ENCODE measurements at places on chromosomes 16 and 17.

- DNase-seq, result no peak
Measured at GRCh38 chr16:53900667-53901066, 196.7 kb downstream of the FTO start.

DNA sequence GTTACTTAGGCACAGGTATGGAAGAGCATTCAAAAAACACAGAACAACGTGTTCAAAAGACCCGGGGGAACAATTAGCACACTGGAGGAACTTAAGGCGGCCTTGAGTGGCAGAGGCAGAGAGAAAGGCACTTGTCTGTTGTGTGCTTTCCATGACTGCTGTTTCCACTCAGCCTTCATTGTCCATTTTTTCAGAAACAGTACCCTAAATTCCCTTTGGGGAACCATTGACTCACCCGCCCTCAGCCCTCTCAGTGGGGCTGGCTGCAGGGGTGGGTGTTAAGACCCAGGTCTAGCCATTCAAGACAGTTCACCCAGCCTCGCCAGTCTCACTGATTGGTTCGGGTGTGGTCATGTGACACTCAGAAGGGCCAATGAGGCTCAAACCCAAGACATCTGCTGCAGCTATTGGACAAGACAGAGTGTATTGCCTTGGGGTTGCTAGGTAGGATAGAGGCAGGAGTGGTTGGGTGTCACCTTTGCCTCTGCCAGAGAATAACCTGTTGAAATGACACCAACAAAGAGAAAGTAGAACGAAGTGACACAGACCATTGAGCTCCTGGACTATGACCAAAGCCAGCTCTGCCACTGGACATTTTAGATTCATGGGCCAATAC is 19.6 kb upstream of the CEP20 start:
- peak; percentile 36 for DNase-seq

- DNase-seq, result peak; percentile 93
Measured at GRCh38 chr16:67396159-67397035, 3.1 kb upstream of the TPPP3 start.

- DNase-seq, result peak; percentile 92
Measured at GRCh38 chr16:16021988-16022682, 72.7 kb downstream of the ABCC1 start.

GRCh38 chr16:63488955-63489354 is 1452.7 kb upstream of the CDH8 start:
- no peak for DNase-seq

DNA sequence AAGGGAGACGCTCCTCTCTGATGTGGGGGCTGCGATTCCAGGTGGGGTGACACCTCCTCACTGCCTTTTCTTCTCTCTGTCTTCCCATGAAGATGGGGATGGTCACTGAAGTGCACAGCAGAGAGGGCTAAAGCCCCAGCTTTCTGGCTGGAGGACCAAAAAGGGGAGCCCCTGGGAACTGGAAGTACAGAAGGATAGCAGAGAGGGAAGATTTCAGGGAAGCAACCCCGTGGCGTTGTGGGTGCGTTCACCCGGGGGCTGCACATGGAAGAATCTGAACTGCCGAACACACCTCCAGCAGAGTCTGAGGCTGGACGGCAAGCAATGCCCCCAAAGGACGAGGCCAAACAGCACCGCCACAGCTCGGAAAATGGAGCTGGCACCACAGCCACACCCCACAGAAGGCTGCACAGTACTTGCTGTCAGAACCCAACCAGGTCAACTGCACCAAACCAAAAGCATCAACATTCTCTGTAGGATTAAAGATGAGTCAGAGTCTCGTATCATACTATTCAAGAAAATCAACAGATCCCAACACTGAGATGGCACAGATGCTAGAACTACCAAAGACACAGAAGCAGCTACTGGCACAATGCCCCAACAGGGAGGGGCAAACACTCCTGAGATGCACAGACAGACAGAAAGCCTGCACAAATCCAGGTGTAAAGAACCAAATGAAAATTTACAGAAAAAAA is 49.9 kb downstream of the MAP1LC3B start:
- no peak for DNase-seq
